Nasal cavity respiratory epithelium epithelial cell of viscerocranial mucosa (primary cell): ENCODE measurements at places on chromosomes 3 and 15. TPM values are rescaled to one million over a fixed set of nuclear protein-coding genes. Genes with fewer than 3 reads are reported as not detected.

DUOXA2 gene
- total RNA-seq = not detected in 2 replicates

ABTB1 gene
- 5.8 and 6.9 TPM in 2 replicates for total RNA-seq

P4HTM gene
- 13.3 and 21.6 TPM in 2 replicates for total RNA-seq

CLDN18 gene
- total RNA-seq = not detected in 2 replicates

MST1R gene
- 21.9 and 24.4 TPM in 2 replicates for total RNA-seq

ZBED2 gene
- 2.1 and 8.2 TPM in 2 replicates for total RNA-seq

SAMD7 gene
- total RNA-seq = not detected in 2 replicates

STRIT1 gene
- not detected in 2 replicates for total RNA-seq

NR2E3 gene
- total RNA-seq = 0.14 and 0.34 TPM in 2 replicates

TNNC1 gene
- total RNA-seq = 0.68 TPM in 1 of 2 replicates, not detected in the other

PRSS50 gene
- under 0.01 TPM in 1 of 2 replicates, not detected in the other for total RNA-seq
